ENCODE measurements at places on chromosomes 4 and X.

- no peak for DNase-seq
These were observed 197.8 kb upstream of the ARX start for GRCh38 chrX:25213611-25214010.

- no peak for DNase-seq
These were observed 33.1 kb downstream of the TET2 start for GRCh38 chr4:105179539-105180401.

DNA sequence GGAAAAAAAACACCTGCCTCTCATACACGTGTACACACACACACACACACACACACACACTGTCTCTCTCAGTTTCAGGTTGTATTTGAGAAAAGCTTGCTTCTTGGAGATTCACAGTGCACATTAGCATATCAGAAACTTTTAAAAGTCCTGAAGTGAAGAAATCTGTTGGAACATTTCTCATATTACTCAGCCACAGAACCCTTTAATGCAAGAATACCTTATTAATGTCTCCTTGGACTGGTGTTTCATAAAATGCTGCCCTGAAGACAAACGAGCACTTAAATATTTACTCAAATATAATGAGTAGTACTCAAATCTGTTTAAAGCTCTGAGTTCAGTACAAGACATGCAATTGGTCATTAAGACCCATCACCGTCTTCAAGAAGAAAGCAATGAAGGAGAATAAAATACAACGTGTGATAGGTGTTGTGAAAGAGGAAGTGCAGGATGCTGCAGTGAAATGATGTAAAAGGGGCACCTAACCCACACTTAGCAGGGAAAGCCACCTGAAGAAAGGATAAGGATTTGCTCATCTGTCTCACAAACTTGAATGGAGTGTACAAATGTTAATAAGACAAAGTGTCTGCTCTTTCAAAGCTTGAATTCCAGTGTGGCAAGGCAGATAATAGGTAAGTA is 57.0 kb downstream of the DCLK2 start:
- no peak for DNase-seq

DNA sequence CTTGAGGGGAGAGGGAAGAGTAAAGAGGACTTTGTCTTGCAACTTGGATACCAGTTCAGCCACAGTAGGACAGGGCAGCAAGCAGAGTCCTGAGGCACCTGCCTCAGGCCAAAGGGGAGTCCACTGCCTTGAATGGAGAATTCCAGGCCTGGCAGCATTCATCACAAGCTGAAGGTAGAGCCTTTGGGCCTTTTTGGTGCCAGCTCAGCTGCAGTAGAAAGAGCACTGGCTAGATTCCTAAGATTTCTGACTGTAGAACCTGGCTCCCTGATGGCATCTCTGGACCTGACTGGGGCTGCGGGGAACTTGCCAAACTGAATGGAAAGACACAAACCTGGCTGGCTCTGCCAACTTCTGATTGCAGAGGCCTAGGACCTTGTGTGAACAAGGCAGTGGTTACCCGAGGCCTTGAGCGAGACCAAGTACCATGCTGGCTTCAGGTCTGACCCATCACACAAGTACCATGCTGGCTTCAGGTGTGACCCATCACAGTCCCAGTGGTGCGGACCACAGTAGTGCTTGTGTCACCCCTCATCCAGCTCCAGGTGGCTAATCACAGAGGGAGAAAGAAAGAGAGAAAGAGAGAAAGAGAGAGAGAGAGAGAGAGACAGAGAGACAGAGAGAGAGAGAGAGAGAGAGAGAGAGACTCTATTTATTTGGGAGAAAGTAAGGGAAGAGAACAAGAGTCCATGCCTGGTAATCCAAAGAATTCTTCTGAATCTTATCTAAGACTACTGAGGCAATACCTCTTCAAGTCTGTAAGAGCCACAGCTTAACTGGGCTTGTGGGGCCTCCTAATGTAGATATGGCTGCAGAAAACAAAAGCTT is 137.6 kb upstream of the SPIN4 start:
- no peak for DNase-seq

GRCh38 chr4:173769568-173769967 is 239.5 kb upstream of the HAND2 start:
- no peak for DNase-seq

GRCh38 chr4:13704035-13704434 is 76.5 kb upstream of the BOD1L1 start:
- no peak for DNase-seq

DNA sequence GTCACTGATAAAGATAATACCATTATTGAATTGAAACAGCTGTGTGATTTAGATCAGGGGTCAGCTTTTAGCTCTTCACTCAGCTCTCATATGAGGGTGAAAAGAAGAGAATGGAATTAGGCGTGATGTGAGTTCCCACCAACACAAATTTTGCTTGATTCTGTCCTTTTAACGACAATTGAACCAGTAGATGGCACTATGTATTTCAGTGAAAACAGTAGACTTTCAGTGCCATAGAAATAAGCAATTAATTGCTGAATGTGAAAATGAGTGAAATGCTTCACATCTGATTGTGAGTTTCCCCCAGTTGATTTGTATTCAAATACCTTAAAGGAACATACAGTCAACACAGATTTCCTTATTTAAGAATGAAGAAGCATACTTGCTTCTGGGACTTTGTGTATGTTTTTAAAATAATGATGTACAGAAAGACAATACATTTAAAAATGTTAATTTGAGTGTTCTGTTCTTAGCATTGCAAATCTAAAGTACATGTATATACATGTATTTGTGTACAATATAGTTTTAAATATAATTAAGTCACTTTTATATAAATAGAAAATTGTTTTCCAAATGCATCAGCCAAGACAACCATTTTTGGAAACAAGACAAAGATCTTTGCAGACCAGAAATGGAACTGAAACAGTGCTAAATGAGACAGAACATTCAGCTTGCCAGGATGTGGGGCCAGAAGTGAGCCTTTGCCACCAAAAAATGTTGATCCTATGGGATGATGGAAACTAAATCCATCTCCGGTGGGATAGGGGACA is 178.8 kb downstream of the SNCA start:
- DNase-seq, result no peak

- no peak for DNase-seq
These were observed 32.4 kb upstream of the REPS2 start for GRCh38 chrX:16914058-16914457.

GRCh38 chr4:128512767-128513322 is 225.2 kb upstream of the PGRMC2 start:
- DNase-seq, result no peak

GRCh38 chr4:84677093-84677492 is 94.2 kb downstream of the CDS1 start:
- DNase-seq, result no peak

DNA sequence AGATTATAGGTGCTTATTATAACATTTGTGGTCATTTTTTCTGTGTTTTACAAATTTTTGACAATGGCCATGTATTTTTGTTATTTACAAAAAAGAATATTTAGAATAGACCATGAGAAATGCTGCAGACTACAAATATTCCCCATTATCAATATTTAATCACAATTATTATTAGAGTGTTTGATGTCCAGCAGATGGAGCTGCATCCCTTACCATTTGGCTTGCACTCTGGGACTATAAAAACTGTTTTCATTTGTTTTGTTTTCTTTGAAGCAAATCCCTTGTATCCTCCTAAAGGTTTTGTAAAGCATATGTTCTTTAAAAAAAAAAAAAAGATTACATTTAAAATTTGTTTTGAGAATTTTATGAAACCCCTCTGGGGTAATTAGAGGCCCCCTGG is 85.6 kb upstream of the CXorf66 start:
- no peak for DNase-seq
